ENCODE measurements at places on chromosomes 2 and 18.

DNA sequence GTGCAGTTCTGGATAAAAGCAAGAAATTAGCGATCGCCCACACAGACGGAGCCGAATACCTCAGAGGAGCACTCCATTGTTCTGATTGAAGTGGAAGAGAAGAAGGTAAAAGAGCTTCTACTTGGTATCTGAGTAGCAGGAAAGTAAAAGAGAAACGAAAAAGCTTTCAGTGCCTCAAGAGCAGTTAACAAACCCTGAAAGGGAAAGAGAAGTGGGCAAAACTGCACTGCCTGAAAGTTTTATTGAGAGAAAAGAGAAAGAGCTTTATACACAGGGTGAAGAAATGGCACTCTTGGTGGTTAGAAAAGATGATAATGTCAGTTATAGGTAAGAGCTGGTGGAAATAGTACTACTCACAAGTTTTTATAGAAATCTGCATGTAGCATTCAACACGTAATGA is 192.8 kb downstream of the CDCA7 start:
- DNase-seq = no peak

DNA sequence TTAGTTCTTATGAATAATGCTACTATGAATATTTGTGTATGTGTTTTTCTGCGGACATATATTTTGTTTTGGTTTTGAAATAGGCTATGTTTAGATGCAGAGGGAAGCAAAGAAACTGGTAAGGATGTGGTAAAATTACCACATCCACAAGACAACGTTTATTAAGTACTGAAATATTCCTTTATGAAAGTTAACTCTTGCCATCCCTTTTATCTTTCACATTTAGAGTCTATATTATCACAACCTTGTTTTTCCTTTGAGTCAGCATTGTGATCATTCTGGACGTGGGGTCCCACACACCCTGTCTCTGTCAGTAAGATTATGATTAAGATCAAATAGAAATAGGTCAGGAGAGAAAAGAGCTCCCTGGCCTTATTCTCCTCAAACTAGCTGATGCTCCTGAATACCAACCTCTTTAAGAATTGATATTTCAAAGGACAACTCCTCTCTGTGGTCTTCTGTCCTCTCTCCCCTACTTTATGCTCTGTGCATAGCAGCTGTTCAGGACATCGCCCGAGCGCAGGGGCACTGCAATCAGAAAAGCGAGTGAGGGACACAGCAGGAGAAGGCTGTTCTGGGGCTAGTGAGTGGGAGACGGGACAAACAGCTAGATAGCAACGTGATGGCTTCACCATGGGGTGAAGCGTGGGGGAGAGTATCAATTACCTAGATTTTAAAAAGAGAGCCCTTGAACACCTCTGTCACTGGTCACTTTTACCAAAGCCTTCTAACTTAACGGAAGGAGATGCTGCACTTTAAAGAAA is 12.2 kb downstream of the METAP1D start:
- DNase-seq = no peak

- DNase-seq = no peak
Measured at GRCh38 chr18:37657493-37657892, 91.9 kb upstream of the CELF4 start.

DNA sequence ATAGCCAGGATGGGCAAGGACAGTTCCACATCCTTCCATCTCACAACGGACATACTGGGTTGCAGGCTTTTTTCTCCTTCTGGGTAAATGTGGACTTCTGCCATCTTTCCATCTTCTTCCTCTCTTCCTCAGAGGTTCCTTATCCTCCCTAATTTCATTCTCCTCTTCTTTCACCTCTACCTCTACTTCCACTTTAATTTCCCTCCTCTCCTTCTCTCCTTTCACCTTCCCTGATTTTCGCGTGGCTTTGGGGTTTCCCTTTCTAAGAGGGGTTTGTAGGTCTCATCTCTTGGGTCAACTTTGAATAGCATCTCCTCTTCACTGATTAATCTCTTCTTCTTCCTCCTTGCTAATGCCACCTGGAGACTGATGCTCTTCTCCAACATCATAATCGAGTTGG is 17.1 kb downstream of the POLR2D start:
- DNase-seq = no peak

DNA sequence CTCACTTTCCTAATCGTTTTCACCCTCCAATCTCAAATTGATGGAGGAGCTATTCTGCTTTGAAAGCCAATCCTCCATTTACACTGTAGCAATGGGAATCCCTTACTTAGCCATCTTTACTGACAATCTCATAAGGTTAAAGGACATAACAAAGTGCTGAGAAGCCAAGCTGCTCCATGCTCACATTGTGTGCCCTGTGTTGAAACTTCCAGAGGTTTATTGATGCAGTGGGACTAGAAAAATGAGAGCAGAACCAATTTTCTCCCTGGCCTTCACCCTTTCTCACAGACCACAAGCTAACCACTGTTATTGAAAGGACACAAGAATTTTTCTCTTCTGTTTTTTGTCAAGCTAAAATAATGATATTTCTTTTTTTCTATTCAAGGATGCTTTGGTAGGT is 63.8 kb downstream of the CSRNP3 start:
- DNase-seq = no peak

DNA sequence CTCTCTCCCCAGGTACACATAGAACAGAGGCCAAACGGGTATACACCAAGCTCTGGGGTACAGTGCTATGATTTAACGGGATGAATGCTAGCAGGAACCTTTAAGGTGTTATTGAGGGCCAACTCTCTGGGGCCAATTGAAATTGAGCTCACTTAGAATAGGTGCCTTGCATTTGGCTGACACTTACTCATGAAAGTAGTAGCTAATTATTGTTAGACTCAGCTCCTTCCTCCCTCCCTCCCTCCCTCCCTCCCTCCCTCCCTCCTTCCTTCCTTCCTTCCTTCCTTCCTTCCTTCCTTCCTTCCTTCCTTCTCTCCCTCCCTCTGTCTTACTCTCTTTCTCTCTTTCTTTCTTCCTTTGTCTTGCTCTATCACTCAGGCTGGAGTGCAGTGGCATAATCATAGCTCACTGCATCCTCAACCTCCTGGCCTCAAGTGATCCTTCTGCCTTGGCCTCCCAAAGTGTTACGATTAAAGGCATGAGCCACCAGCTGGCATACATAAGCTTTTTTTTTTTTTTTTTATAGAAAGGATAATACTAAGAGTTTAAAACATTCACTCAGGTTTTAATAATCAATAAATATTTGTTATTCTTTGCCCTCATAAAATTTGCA is 95.7 kb downstream of the TTC27 start:
- DNase-seq = no peak

GRCh38 chr2:215652388-215652787 is 216.5 kb upstream of the FN1 start:
- DNase-seq = no peak

GRCh38 chr2:105865222-105865913 is 120.7 kb downstream of the NCK2 start:
- DNase-seq = no peak

GRCh38 chr18:46480226-46480625 is 176.8 kb downstream of the LOXHD1 start:
- no peak for DNase-seq
